Fibroblast of skin of abdomen (primary cell): ENCODE measurements at places on chromosomes 2 and 18.

- DNase-seq = no peak
These were observed 149.5 kb downstream of the ACOXL start for GRCh38 chr2:110881908-110882307.

- DNase-seq = no peak
These were observed 12.0 kb downstream of the TMEM163 start for GRCh38 chr2:134706587-134707329.

DNA sequence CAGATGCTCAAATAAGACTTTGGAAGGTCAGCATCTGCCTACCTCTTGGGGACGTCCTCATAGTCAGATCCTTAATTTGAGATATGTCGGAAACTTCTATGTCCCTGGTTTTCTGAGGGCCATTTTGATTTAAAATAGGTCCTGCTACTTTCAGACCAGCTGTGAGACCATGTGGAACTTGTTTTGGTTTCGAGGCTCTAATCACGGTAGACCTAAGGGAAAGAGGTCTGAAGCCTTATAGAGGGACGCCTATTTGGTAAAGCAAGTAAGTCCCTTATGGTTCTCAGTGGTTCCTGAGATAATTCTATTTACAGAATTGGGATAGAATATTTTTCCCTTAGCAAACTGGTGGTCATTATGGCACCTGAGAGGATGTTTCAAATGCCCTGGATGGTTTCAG lies 75.1 kb downstream of the RFTN2 start:
- DNase-seq = no peak

GRCh38 chr2:2095360-2096093 lies 235.5 kb downstream of the MYT1L start:
- no peak for DNase-seq

GRCh38 chr2:237533668-237534161 lies 32.7 kb upstream of the PRLH start:
- DNase-seq = peak; percentile 9

DNA sequence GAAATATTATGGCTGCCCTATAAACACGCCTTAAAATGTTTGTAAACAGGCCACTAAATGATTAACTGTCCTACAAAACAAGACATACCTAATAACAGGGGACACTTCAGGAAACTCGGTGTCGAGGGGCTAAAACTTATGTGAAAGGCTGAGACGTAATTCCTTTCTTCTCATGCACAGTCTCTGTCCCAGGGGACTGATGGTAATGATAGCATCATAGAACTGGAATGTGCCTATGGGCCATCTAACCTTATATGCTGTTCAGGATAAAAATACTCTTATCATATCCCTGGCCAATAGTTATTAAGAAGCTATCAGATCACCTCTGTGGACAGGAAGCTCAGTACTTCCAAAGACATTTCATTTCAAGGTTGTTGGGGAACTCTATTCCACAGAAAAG lies 252.6 kb upstream of the RASGRP3 start:
- peak; percentile 71 for DNase-seq

- DNase-seq = no peak
These were observed 217.4 kb downstream of the CDCA7 start for GRCh38 chr2:173571887-173572680.

GRCh38 chr2:133157141-133157540 lies 411.1 kb downstream of the NCKAP5 start:
- no peak for DNase-seq
